ENCODE measurements at places on chromosomes 16 and 17.

GRCh38 chr17:41020336-41020735, 6.7 kb downstream of the KRTAP1-5 start:
- no peak for DNase-seq

- DNase-seq: no peak
These were observed 9.5 kb downstream of the BCAR1 start for GRCh38 chr16:75241955-75242354.

- peak; percentile 60 for DNase-seq
These were observed 6.6 kb downstream of the PHB1 start for GRCh38 chr17:49407981-49408501.

GRCh38 chr16:66703406-66704215, 7.1 kb upstream of the CMTM4 start:
- no peak for DNase-seq

Data from hematopoietic multipotent progenitor cell (in vitro differentiated cells).